Activated T-cell treated with anti-CD3 and anti-CD28 coated beads for 24 hours (primary cell): ENCODE measurements at places on chromosomes 4 and X.

- DNase-seq, result no peak
These were observed 709.1 kb upstream of the FAM241A start for GRCh38 chr4:111435986-111436744.

DNA sequence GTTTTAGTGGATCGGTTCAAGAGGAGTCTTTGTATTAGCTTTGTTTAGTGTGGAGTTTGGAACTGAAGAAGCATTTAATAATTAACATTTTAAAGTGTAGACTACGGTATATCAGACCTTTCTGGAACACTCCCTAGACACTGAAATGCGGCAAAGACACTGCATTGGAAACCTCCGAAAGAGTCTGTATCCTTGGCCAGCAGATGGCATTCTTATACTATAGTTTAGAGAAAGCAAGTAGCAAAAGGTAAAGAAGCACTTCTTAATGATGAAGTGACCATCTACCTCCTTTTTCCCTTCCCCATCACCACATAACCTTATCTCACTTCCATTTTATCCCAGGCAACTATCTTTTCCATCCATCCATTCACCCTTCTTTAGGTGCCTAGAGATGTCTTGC is 7.6 kb downstream of the FABP2 start:
- DNase-seq, result no peak

- DNase-seq, result no peak
These were observed 91.5 kb upstream of the ANKRD50 start for GRCh38 chr4:124804041-124804440.

- DNase-seq, result no peak
These were observed 421.4 kb upstream of the CPXCR1 start for GRCh38 chrX:88325634-88326033.

GRCh38 chrX:40912576-40912975 is 172.7 kb upstream of the USP9X start:
- no peak for DNase-seq

DNA sequence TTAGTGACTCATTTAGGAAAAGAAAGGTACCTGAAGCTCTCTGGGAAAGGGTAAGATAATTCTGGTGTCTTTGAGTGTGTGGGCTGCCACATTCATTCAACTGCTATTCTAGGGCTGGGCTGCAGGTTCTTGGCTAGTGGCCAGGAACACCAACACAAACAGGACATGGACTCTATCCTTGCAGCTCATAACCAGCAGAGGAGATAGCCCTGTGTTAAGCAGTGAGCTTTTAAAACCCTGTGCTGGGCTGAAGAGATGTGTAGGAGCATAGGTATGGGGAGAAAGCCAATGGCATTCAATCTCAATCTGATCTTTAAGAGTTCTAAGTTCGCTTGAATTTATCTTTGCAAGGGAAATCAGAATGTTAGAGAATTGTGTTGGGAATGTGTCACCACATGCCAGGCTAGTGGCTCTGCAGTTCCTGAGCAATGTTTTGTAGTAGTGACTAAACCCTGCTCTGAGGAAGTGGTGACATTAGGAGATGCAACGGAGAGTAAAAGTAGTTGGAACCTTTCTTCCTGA is 39.2 kb downstream of the SGMS2 start:
- no peak for DNase-seq

DNA sequence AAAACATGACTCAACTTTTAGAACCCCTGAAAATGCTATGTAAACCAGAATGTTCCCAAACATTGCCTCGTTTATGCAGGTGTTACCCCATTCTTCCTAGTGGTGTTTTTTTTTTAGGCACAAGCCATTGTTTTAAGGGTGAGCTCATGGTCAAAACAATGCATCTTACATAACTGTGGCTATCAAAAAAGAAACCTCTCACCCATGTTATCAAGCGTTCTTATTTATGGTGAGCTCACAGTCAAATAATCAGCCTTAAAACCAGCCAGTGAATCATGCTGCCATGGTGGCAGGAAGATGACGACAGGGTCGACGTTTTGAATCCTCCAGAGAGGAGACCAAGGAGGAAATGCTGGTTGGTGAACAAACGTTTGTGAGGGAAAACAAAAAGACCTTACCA is 195.2 kb downstream of the KDR start:
- DNase-seq, result no peak

GRCh38 chr4:26874110-26874509 is 13.5 kb downstream of the STIM2 start:
- DNase-seq, result no peak

DNA sequence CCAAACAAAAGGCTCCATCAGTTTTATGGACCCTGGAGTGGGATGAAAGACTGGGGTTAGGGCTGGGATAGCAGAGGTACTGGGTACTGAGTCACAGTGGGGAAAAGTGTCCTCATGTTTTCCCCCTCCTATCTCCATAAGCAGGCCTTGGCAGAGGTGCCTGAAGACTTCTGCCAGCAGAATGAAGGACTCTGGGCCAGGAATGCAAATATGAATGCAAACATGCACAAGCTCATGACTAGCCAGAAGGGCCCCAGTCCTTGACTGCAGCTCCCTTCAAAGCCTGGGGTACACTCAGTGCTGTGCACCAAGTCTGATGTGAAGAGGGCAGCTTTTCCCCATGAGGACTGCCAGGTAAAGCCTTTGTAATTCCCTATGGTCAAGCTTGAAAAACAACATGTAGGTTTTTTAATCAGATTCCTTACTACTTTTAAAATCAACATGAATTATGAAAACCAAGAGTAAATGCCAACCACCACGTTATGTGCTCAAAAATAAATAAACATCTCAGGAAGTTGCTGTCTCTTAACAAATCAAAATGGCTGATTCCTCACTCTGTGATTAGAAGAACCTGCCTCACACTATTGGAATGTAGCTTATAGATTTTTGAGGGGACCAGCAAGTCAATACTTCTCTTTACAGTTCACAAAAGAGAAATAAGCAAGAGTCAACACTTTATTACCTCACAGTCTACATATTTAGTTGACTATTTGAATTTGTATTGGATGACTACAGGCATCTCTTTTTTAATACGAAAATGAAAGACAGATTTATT is 1512.0 kb downstream of the ARAP2 start:
- no peak for DNase-seq

GRCh38 chr4:26267087-26267486 is 53.7 kb upstream of the RBPJ start:
- DNase-seq, result no peak

GRCh38 chr4:156764846-156765245 is 206.8 kb downstream of the PDGFC start:
- DNase-seq, result no peak

- no peak for DNase-seq
These were observed 29.6 kb downstream of the PDK3 start for GRCh38 chrX:24494647-24495075.

GRCh38 chrX:68658530-68658929 is 11.1 kb downstream of the STARD8 start:
- DNase-seq, result no peak

DNA sequence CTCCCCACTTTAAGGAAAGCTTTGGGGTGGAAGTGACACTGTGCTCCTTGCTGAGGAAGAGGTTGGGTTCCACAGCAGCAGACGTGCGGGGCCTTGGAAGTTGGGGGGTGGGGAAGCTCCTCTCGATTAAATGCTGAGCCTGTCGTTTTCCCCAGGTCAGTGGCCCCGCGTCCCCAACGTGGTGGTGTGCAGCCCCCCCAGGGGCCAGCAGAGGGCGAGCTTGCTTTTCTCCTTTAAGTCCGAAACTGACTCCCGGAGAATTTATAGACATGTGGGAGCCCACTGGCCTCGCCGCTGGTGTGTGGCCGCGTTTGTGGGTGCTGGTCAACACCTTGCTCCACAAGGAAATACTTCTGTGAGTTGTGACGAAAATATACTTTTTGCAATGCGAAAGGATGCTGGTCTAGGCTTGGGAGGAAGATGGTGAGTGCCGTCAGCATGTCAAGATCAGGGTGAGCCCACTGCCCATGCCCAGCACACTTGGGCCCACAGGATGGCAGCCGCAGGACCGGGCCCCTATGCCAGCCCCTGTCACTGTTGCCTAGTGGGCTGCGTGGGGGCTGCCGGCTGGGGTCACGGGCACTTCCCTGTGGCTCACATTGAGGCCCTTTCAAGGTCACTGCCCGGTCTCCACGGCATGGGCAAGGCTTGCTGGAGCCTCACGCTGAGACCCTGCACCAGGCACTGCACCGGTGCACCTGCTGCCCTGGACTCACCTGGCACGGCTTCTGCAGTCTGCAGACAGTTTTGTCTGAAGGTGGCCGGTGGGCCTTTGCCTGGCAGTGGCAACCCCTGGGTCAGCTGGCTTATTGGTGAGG is 9.4 kb downstream of the UVSSA start:
- peak; percentile 16 for DNase-seq

DNA sequence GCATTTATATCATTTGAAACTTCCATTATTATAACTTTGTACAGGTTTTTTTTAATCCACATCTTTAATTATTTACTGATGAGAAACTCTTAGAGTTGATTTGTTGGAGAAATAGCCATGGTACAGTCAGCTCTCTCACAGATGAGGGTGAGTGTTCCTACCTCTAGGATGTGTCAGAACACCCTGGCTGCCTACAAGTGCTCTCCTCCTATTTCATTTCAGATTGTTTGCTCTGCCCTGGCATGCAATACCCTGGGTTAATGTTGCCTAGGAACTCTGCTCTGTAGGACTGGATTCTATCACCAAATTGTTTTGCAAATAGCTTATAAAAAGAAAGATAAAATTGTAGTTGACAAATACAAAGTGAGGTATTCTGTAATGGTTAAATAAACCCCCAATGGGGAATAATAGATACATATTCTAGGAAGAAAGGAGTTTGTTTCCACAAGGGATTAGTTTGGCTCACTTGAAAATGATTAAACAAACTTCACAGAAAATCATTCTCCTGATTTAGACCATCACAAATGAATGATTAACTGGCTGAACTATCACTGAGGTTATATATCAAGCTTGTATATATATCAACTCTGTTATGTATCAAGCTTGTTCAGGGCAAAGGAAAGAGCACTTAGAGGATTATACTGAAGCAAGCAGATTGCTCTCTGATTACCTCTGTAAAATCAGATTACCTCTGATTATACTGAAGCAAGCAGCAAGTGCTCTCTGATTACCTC is 150.0 kb downstream of the PDE5A start:
- DNase-seq, result no peak

GRCh38 chr4:48896845-48897244 is 9.7 kb downstream of the OCIAD2 start:
- no peak for DNase-seq

- no peak for DNase-seq
These were observed 116.1 kb upstream of the CITED1 start for GRCh38 chrX:72421797-72422196.

DNA sequence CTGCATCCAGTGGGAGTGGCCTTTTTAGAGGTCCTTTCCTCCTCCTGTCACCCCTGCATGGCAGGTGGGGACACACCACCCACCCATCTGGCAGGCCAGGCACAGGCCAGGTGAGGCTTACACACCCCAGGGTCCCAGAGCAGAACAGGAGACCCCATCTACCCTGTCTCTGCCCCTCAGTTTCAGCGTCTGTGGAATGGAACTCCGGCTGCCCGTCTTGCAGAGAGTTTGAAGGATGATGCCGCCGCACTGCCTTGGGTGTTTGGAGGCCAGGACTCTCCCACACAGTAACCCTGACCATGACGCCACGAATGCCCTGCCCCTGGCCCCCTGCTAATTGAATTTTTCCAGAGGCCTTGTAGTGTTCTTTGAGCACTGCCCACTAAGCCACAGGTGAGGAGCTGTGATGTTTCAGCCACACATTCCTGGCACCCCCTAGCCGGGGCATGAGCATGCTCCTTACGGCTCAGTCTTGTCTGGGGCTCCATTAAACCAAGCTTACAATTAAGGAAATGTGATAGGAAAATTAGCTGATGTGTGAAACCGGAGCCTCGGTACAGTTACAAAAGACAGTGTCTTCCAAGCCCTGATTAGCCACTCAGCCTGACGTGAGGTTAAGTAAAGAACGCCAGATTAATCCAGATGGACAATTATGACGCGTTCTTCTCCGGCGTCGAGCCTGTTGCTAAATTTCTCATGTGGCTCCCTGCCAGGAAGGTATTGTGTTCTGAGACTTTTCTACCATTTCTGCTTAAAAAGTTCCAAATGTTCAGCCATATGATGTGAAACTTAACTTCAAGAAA is 39.3 kb downstream of the HMX1 start:
- DNase-seq, result no peak

DNA sequence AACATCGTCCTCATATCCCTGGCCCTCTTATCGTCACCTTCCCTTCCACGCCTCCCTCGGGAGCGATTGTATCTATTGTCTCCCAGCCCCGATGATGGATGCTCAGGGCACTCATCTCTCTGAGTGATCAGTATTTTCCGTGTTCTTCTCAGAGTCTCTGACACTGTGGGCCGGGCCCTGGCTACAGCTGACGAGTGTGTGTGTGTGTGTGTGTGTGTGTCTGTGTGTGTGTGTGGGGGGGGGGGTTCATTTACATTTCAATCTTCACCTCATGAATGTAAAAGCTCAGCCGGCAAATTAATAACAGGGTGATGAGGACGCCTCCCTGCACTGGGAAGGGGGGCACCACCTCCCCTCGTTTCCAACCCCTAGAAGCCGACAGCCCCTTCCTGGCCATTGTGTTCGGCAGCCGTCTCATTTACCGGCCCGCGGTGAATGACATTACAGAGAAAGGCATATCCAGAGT is 159.5 kb downstream of the SHOX start:
- DNase-seq, result no peak

DNA sequence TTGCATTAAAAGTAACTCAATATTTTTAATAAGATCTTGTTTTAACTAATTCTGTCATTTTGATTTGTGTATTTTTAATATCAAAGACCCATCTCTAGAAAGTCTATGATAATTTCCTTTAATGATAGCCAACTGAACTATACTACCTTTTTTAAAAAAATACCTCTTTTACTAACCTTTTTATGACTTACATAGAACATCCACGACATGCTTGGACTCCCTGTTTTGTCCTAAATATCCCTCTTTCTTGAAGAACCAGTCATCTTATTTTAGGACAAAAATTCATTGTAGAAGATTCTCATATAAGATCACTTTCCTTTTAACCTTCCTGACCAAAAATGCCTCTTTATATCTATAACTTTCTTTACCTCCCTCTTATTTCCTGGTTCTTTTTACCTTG is 76.8 kb upstream of the GC start:
- DNase-seq, result no peak

DNA sequence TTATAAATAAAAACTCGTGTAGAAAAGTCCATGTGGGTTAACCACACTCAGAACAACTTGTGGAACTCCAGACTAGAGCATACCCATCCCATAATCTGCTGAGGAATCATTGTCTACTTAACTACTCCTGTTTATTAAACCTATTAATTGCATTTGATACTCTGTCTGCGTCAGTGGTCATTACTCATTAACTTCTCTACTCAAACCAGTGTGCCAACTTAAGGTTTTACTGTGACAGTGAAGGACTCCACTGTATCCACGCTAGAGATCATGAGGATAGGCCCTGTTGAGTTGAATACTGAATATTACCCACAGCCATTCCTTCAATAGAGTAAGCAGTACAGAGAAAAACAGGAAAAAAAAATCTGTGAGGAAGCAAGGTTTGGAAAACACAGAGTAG is 17.3 kb downstream of the HPGD start:
- no peak for DNase-seq

- no peak for DNase-seq
These were observed 6.3 kb downstream of the PSAPL1 start for GRCh38 chr4:7428261-7429068.

GRCh38 chr4:129046055-129046959 is 47.0 kb downstream of the SCLT1 start:
- DNase-seq, result no peak

- DNase-seq, result no peak
These were observed 26.3 kb upstream of the UCP1 start for GRCh38 chr4:140595065-140595464.

- DNase-seq, result no peak
These were observed 20.7 kb downstream of the SPANXC start for GRCh38 chrX:141221611-141222010.
